ENCODE measurements at places on chromosomes 3 and 15.

DNA sequence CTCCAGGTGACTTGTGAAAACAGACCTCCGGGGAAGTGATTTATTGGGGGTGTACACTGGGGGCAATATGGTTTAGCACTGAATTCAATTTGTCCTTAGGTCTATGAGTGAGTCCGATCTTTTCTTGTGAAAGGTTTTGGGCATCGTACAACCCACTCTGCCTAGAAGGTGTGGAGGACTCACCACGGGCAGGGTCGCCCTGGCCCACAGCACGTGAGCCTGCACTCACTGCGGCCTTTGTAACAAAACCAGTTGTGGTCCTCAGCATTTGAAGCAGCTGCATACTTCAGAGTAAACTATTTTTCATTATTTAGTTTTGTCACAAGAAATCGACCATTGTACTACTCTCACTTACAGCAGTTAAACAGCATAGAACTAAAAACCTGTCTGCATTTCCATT lies 72.6 kb upstream of the BLM start:
- H3K36me3 ChIP-seq = peaks cover 16% of the 10 kb centered on the region
- no peak overlapping the region for H3K27ac ChIP-seq
- DNase-seq = no peak
- no peaks in the 10 kb centered on the region for H3K27me3 ChIP-seq

- DNase-seq = no peak
- H3K27me3 ChIP-seq = no peaks in the 10 kb centered on the region
- H3K27ac ChIP-seq = no peak overlapping the region
- H3K4me3 ChIP-seq = no peak overlapping the region
- H3K36me3 ChIP-seq = no peaks in the 10 kb centered on the region
Observed at GRCh38 chr3:127646501-127647046, 17.6 kb downstream of the PODXL2 start.

- no peaks in the 10 kb centered on the region for H3K27me3 ChIP-seq
- no peak for DNase-seq
- no peak overlapping the region for H3K4me3 ChIP-seq
- no peak overlapping the region for H3K27ac ChIP-seq
- H3K36me3 ChIP-seq = no peaks in the 10 kb centered on the region
- H3K4me1 ChIP-seq = peaks cover 4% of the 10 kb centered on the region
Observed at GRCh38 chr15:62779036-62779770, 263.3 kb upstream of the TPM1 start.

GRCh38 chr3:138686771-138687221 lies 78.2 kb downstream of the FAIM start:
- no peak overlapping the region for H3K27ac ChIP-seq
- no peak overlapping the region for H3K4me3 ChIP-seq
- H3K27me3 ChIP-seq = no peaks in the 10 kb centered on the region

DNA sequence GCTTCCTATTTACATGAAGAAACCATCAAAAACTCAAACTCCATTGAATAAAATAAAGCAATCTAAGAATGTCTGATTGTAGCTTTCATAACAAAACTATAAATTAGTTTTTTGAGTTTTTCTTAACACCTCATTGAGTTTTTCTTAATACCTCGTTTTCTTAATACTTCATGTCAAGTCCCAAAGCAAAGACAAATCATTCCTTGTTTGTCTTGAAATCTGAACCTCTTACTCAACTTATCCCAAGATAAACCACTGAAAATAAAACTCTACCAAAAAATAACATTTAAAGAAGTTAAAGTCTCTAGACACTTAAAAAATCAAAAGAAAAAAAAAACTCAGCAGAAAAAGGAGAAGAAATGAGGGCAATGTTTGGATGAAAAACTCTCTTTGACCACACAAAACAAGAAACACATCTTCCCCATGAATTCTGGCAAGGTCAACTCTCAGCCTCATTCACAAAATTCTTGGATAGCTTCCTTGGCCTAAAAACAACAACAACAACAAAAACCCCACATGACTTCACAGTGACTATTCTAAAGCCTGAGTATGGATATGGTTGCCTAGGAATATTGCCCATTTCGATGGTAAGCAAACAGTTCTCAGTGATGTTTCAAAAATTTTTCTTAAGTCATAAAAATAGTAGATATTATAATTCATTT lies 38.2 kb downstream of the TMCC1 start:
- peak overlapping the region; percentile 56 for H3K27ac ChIP-seq
- H3K27me3 ChIP-seq = no peaks in the 10 kb centered on the region
- H3K36me3 ChIP-seq = no peaks in the 10 kb centered on the region
- no peak for DNase-seq
- peaks cover 15% of the 10 kb centered on the region for H3K4me1 ChIP-seq

- no peak for DNase-seq
- H3K27me3 ChIP-seq = no peaks in the 10 kb centered on the region
- no peaks in the 10 kb centered on the region for H3K36me3 ChIP-seq
- H3K27ac ChIP-seq = no peak overlapping the region
- H3K4me3 ChIP-seq = no peak overlapping the region
Observed at GRCh38 chr3:17140670-17141505, 256.1 kb downstream of the PLCL2 start.

- no peaks in the 10 kb centered on the region for H3K4me1 ChIP-seq
- H3K27ac ChIP-seq = no peak overlapping the region
- H3K27me3 ChIP-seq = no peaks in the 10 kb centered on the region
- DNase-seq = no peak
- H3K36me3 ChIP-seq = no peaks in the 10 kb centered on the region
Observed at GRCh38 chr3:148773805-148774204, 53.8 kb upstream of the CPB1 start.

DNA sequence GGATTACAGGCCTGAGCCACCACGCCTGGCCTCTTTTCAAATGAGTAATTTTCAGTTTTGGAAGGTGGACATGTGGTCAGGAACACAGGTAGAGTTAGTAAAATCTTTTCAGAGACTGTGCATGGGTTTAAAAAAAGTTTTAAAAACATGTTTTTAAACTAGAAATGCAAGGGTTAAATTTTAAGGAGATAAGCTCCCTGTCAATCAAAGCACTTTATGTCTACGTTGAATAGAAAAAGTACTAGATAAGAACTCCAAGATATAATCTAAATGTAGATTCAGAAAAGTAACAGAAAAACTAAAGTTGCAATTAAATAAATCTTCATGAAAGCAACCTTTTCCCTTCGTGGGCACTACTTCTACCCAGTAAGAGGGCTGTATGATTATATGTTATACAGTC lies 131.7 kb downstream of the CLASP2 start:
- H3K4me3 ChIP-seq = no peak overlapping the region
- peaks cover 99% of the 10 kb centered on the region for H3K36me3 ChIP-seq
- H3K27me3 ChIP-seq = no peaks in the 10 kb centered on the region
- no peaks in the 10 kb centered on the region for H3K4me1 ChIP-seq
- no peak for DNase-seq

DNA sequence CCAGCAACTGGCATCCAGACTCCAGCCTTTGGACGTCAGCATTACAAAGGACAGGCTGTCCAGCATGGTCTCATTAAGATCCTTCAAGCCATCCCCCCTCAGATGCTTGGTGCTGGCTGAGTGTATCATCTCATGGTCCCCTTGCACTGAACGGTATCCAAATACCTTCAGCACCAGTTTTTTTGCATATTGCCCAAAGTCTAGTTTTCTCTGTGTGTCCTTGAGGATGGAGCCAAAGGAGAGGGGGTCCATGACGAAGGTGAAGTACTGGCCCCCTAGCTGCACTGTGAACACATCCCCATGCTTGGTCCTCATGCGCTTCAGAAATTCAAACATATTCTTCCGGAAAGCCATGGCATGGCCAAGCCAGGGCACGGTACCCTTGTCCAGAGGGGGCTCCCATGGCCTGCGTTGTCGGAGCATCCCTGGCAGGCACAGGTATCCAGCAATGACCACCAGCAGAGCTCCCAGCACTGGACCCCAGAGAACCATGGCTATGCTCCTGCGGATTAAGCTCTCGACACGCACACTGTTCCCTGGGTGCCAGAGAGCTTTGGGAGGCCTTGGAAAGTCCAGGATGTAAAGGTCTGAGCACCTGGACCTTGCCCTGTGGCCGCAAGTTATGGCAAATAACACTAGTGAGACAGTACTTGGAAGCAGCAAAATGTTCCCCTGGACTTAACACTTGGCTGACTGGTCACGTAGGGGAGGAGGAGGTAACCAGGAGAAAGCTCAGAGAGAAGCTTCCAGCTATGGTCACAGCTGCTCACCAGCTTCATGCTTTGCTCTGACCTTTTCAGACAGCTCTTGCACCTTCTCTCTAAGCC lies at the start of gene CYP8B1:
Gene CYP8B1, minus strand, starts transcription at position 555 of the 827 bp plus-strand sequence. Its CDS starts 63 bp downstream, at position 492.
- DNase-seq = no peak
- no peak within 1 kb of the TSS for H3K27ac ChIP-seq
- peaks cover under 1% of the 10 kb centered on the region for H3K4me1 ChIP-seq
- no peaks in the 10 kb centered on the region for H3K36me3 ChIP-seq
- no peaks in the 10 kb centered on the region for H3K27me3 ChIP-seq
- no peak within 1 kb of the TSS for H3K4me3 ChIP-seq

GRCh38 chr3:108566599-108566998 lies 22.6 kb downstream of the CIP2A start:
- no peaks in the 10 kb centered on the region for H3K27me3 ChIP-seq
- no peak for DNase-seq
- H3K36me3 ChIP-seq = no peaks in the 10 kb centered on the region
- H3K4me1 ChIP-seq = no peaks in the 10 kb centered on the region
- no peak overlapping the region for H3K4me3 ChIP-seq

- no peaks in the 10 kb centered on the region for H3K27me3 ChIP-seq
- no peak for DNase-seq
- no peak overlapping the region for H3K27ac ChIP-seq
- no peaks in the 10 kb centered on the region for H3K36me3 ChIP-seq
- no peak overlapping the region for H3K4me3 ChIP-seq
Observed at GRCh38 chr3:194148383-194148782, 12.4 kb downstream of the HES1 start.

- H3K4me1 ChIP-seq = no peaks in the 10 kb centered on the region
- H3K4me3 ChIP-seq = no peak overlapping the region
- no peak overlapping the region for H3K27ac ChIP-seq
- no peak for DNase-seq
Observed at GRCh38 chr15:20340931-20341661, 200.5 kb downstream of the GOLGA6L6 start.

- peak within 1 kb of the TSS; percentile 32 for H3K27ac ChIP-seq
- peak within 1 kb of the TSS; percentile 60 for H3K4me3 ChIP-seq
- H3K36me3 ChIP-seq = no peaks in the 10 kb centered on the region
- no peak for DNase-seq
- no peaks in the 10 kb centered on the region for H3K27me3 ChIP-seq
- peaks cover 30% of the 10 kb centered on the region for H3K4me1 ChIP-seq
Observed at GRCh38 chr15:76994971-76995945, at the start of gene PSTPIP1. PSTPIP1 (plus strand) TSS chr15:76995126; CDS start chr15:76995574, 448 bp downstream.

- H3K4me3 ChIP-seq = no peak overlapping the region
- no peak overlapping the region for H3K27ac ChIP-seq
- no peaks in the 10 kb centered on the region for H3K36me3 ChIP-seq
- DNase-seq = no peak
Observed at GRCh38 chr3:59821274-59821673, 771.4 kb upstream of the CFAP20DC start.

DNA sequence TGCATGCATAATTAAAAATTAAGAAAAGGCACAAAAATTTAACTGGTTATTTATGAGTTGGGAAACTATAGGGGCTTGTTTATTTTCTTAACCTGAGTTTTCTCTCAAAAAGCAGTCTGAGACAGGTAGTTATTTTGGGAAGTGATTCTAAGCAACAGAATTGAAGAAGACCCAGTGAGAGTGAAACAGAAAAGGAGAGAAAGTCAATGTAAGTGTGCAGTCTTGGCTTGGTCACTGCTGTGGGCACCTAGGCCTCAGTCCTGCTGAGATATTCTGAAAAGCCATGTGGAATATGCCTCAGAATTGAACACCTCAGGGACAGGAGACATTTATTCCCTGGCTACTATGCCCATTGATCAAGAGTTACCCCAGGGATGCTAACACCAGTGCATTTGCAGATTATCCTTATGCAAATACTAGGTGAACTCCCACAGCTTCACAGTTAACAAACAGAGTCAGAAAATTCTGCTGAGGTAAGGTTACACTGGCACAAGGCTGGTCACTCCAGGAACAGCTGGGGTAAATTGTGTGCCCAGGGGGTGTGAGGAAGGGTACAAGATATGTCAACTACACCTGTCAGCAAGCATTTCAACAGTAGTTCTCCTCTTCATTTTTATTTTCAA lies 222.7 kb downstream of the EFHB start:
- no peak overlapping the region for H3K27ac ChIP-seq
- no peaks in the 10 kb centered on the region for H3K27me3 ChIP-seq
- no peak overlapping the region for H3K4me3 ChIP-seq
- no peaks in the 10 kb centered on the region for H3K4me1 ChIP-seq
- no peaks in the 10 kb centered on the region for H3K36me3 ChIP-seq
- DNase-seq = no peak

GRCh38 chr3:3127432-3128010 lies 781 bp downstream of the TRNT1 start:
- H3K27me3 ChIP-seq = no peaks in the 10 kb centered on the region
- no peaks in the 10 kb centered on the region for H3K36me3 ChIP-seq
- peak overlapping the region; percentile 98 for H3K4me3 ChIP-seq
- H3K4me1 ChIP-seq = peaks cover 7% of the 10 kb centered on the region
- H3K27ac ChIP-seq = peak overlapping the region; percentile 97
- peak; percentile 26 for DNase-seq

DNA sequence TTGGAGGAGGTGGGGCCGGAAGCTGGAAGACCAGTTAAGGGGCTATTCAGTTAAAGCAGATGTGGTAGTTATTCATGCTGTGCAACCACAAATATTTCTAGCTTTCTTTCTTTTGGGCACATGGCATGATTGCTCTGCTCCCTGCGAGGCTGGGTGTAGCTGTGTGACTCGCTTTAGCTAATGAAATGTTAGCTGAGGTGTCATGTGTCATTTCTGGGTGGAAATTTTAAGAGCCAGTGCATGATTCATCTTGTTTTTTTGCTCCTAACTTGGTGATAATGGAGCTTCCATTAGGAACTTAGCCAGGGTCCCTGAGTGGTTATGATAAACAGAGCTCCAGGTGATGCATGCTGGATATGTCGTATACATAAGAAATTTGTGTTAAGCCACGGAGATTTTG lies 300.6 kb downstream of the SATB1 start:
- DNase-seq = no peak
- H3K4me3 ChIP-seq = no peak overlapping the region
- no peak overlapping the region for H3K27ac ChIP-seq
- H3K36me3 ChIP-seq = no peaks in the 10 kb centered on the region
- H3K4me1 ChIP-seq = no peaks in the 10 kb centered on the region

- H3K36me3 ChIP-seq = no peaks in the 10 kb centered on the region
- no peak for DNase-seq
- no peaks in the 10 kb centered on the region for H3K27me3 ChIP-seq
- no peaks in the 10 kb centered on the region for H3K4me1 ChIP-seq
- H3K27ac ChIP-seq = no peak overlapping the region
Observed at GRCh38 chr3:55647670-55648069, 160.6 kb upstream of the WNT5A start.

GRCh38 chr15:61393949-61394348 lies 164.8 kb upstream of the RORA start:
- no peaks in the 10 kb centered on the region for H3K36me3 ChIP-seq
- peak overlapping the region; percentile 22 for H3K27ac ChIP-seq
- DNase-seq = no peak
- no peaks in the 10 kb centered on the region for H3K27me3 ChIP-seq

- no peaks in the 10 kb centered on the region for H3K36me3 ChIP-seq
- no peak for DNase-seq
- no peaks in the 10 kb centered on the region for H3K4me1 ChIP-seq
- H3K27me3 ChIP-seq = no peaks in the 10 kb centered on the region
Observed at GRCh38 chr3:126493051-126493450, 17.4 kb upstream of the ZXDC start.

Measured in esophagus squamous epithelium (tissue), 5 donors.